ENCODE measurements at places on chromosomes 13 and 19.

DNA sequence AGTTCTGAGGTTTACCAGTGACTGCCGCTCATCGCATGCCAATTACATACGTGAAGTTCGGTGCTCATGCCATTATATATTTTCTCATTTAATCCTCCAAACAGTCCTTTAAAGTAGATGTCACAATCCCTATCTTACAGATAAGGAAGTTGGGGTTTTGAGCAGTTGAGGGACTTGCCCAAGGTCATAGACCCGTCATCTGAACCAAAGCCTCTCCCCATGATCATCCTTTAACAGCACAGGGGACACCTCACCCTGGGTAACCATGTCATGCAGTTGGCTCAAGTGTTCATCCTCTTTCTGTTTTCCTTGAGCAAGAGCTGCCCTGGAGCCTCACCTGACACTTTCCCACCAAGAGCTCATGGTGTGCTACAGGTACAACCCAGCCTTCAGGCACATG, 69.1 kb downstream of the HSPH1 start:
- DNase-seq, result no peak

GRCh38 chr13:44622261-44622660, 46.1 kb upstream of the TSC22D1 start:
- no peak for DNase-seq

DNA sequence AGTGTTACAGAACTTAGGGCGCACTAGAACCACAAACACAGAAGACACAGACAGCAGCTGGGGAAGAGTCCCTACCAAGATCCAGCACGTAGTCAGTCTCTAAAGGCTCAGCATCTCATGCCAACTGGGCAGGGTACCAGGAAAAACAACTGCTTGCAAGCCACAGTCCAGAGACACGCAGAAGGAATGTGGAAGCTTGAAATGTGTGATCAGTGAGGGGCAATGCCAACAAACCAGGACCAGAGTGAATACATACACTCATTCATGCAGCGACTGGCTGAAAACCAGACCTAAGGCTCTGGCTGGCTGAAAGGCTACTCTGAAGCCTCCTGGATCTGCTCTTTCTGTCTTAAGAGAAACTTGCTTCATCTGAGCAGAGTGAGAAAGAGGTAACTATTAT, 1484.8 kb downstream of the EFNB2 start:
- peak; percentile 29 for DNase-seq

DNA sequence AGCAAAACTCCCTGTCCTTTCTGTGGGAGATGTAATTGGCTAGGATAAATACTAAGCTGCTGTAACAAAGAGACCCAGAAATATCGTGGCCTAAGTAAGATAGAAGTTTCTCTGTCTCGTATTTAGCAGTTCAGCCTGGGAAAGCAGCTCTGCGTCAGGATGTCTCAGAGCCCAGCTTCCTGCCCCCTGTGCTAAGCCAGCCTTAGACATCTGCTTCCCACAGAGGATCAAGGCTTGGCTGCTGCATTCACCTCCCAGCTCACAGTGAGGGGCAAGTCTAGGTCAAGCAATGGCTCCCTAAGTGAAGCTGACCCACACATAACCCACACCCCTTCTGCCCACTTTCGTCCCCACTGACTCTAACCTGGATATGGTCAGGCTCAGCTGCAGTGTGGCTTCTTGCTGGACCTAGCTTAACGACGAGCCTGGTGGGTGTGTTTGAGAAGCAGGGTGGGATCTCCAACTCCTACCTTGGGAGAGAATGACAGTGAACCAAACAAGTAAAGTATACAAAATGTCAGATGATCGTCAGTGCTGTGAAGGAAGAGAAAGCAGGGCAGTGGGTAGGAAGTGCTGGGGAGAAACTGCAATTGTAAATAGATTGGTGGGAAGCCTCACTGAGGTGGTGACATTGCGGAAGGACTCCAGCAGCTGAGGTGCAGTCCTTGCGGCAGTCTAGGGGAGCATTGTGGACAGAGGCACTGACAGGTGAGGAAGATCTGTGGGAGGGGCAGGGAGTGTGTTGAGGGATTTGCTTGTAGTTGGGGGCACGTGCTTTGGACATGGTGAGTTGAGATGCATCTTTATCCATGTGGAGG, 82.9 kb downstream of the TNFRSF19 start:
- DNase-seq, result no peak

DNA sequence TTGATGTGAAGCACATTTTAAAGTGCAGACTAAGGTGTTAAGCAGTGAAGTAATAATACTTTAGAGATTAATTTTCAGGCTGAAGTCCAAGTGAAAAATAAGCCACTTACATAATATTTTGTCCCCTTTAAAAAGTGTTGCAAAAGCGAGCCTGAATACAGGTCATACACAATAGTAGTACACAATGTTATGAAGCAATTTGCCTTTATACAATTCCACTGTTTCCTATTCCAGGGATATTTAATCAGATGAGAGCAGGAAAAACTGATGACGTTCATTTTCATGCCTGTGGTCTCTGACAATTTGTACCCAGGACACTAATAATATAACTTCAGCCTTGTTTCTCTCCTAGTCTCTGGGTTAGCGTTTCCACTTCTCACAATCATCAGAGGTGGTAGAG, 916.7 kb downstream of the PCDH9 start:
- DNase-seq, result no peak

- DNase-seq, result no peak
Observed at GRCh38 chr13:26663791-26664190, 96.8 kb downstream of the GPR12 start.

GRCh38 chr19:50427997-50428425, 4.7 kb upstream of the MYBPC2 start:
- DNase-seq, result peak; percentile 5

DNA sequence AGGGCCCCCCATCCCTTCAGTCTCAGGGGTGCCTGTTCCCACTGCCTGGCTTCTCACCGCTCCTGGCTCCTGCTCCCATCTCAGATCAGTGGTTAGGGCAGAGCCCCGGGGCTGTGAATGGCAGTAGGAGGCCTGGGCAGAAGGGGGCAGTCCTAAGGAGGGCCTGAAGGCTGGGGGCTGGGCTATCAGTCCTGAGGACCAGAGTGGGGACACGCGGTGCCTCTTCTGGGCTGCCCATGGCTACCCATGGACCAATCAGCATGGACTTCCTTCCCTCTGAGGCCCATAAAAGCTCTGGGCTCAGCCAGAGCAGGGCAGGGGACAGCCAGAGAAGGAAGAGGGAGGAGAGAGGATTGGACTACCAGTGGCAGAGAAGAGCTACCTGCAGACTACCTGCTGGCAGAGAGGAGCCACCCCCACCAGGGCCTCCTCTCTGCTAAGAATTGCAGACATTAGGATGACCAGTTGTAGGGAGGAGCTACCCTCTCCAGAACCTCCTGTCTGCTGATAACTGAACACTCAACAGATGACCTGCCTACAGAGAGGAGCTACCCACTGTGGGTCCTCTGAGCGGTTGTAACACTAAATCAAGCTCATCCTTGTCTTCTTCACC, 12.1 kb upstream of the UBE2S start:
- DNase-seq, result no peak

- DNase-seq, result no peak
Observed at GRCh38 chr13:109389892-109390345, 396.5 kb downstream of the IRS2 start.

All from AG04449 (cell line).